ENCODE measurements at places on chromosomes 16 and 17.
A peak's percentile ranks its signal among the peaks of the same experiment; 100 is the strongest.

- no peak for DNase-seq
These were observed 383.0 kb upstream of the PMFBP1 start for GRCh38 chr16:72554935-72555334.

DNA sequence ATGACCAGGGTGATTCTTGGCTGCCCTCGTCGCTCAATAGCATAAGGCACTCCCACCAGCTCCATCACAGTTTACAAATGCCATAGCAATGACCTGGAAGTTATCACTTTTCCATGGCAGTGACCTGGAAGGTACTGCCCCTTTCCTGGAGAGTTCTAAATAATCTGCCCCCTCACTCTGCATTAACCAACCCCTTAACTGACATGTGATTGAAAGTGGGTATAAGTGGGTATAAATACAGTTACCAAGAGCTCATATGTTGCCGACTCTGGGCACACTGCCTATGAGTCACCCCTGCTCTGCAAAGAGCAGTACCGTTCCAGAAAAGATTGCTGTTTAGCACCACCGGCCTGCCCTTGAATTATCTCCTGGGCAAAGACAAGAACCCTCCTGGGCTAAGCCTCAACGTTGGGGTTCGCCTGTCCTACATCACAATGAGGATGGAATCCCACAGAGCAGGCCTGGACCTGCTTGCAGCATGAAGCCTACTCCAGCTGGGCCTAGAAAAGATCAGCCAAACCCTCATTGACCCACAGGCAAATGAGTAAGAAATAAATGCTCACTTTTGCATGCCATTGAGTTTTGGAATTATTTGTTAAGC lies 95.2 kb upstream of the SEC14L1 start:
- no peak for DNase-seq

- DNase-seq = no peak
These were observed 15.1 kb downstream of the IGSF6 start for GRCh38 chr16:21637032-21637968.

DNA sequence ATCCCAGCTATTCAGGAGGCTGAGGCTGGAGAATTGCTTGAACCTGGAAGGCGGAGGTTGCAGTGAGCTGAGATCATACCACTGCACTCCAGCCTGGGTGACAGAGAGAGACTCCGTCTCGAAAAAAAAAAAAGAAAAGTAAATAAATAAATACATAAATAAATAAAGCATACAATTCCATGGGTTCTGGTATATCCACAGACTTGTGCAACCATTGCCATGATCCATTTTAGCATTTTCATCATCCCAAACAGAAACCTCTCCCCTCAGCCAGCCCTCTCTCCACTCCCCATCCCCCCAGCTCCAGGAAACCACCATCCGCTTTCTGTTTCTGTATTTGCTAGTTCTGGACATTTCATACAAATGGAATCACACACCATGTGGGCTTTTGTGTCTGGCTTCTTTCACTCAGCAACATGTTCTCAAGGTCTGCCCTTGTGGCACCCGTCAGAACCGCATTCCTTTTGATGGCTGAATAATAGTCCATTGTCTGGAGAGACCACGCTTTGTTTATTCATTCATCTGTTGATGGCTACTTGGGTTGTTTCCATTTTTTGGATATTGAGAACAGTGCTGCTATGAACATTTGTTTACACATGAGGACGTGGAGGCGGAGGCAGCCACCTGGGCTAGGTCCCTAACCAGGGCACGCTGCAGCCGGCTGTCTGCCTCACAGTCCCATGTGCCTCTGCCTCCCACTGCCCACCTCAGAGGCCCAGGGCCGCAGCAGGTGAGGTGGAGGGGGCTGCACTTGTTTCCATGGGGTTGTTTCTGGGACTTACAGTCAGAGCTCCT lies 76.2 kb downstream of the NT5M start:
- no peak for DNase-seq

- no peak for DNase-seq
These were observed 5.7 kb downstream of the MGAT5B start for GRCh38 chr17:76873856-76874255.

DNA sequence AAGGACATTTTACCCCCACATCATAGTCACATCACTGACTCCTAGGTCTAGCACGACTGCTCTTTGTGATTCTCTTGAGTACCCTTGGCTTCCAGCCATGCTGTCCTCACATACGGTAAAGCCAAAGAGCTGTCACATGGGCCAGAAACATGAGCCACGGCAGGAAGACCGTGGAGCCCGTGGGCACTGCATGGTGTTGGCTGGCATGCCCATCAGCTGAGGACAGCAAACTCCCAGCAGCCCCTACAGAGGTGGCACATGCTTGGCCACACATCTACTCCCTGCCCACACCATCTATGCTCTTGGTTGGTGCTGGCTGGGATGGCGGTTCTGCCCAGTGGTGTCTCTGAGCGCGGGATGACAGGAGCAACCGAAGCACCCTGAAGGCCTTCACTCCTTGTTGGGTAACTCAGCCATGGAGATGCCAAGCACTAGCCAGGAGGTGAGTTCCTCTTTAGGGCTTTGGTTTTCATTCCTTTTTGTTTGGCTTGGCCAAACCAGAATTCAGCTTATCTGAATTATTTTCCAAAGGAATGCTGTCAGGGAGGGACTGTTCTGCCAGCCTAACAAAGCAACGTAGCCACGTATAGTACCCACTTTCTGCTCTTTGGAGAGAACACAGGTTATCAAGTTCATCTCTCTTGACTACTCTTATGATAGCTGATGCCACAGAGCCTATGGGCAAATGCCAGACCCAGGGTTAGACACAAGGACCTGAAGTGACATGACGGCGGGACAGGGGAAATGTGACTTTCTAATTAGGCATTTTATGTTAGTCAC lies 10.0 kb downstream of the TNFAIP1 start:
- DNase-seq = no peak

DNA sequence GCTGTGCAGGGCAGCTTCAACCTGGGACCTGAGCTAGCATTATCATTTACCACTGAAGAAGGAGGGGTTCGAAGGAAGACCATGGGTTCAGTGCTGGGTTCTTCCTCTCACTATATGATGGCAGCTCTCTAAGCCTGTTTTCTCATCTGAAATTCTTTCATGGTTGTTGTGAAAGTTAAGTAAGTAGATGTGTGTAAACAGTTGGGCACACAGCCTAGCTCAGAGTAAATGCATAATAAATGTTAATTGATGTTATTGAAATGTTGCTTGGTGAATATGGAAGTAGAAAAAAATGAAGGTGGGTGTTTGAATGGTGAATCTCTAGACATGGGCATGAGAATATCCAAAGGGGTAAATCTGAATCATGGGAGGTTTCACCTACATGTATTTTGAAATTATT lies 9.1 kb downstream of the CEP95 start:
- DNase-seq = no peak

GRCh38 chr16:27243725-27244362 lies 24.7 kb downstream of the NSMCE1 start:
- no peak for DNase-seq

GRCh38 chr16:87550495-87550961 lies 51.8 kb upstream of the JPH3 start:
- DNase-seq = peak; percentile 44

GRCh38 chr17:27550291-27550930 lies 80.6 kb upstream of the LGALS9 start:
- no peak for DNase-seq

GRCh38 chr17:50638966-50639713 lies 4.5 kb downstream of the ABCC3 start:
- no peak for DNase-seq

DNA sequence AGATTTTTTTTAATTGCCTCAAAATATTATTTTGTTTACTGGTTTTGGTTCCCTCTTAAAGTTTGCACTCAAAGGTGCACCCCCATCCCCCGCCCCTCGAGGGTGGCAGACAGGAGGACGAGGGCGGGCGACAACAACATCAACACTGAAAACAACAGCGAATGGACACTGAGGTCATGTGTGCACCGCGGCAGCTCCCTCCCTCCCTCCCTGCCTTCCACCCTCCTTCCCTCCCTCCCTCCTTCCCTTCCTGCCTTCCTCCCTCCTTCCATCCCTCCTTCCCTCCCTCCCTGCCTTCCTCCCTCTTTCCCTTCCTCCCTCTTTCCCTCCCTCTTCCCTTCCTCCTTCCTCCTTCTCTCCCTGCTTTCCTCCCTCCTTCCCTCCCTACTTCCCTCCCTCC lies 1.5 kb upstream of the OSGIN1 start:
- no peak for DNase-seq

DNA sequence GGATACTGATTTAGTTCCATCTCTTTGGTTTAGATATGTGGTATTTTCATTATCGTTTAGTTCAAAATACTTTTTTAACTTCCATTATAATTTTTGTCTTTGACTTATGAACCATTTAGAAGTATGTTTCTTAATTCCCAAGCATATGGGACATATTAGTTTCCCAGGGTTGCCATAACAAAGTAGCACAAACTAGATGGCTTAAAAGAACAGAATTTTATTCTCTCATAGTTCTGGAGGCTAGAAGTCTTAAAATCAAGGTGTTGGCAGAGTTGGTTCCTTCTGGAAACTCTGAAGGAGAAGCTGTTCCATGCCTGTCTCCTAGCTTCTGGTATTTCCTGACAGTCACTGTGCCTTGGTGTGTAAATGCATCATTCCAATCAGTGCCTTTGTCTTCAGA lies 291.5 kb upstream of the AXIN2 start:
- DNase-seq = no peak

- DNase-seq = peak; percentile 20
These were observed 15.4 kb downstream of the RHBDL3 start for GRCh38 chr17:32281011-32281451.

DNA sequence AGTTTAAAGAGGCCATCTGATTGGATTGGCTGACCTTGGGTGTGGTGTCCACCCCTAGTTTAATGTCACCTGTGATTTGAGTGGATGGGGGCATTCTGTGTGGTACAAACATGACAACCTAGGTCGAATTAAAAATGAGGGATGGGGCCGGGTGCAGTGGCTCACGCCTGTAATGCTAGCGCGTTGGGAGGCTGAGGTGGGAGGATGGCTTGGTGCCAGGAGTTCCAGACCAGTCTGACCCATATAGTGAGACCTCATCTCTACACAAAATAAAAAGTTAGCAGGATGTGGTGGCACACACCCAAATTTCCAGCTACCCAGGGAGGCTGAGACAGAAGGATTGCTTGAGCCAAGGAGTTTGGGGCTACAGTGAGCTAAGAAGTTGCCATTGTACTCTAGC lies 14.4 kb downstream of the CNTROB start:
- no peak for DNase-seq

DNA sequence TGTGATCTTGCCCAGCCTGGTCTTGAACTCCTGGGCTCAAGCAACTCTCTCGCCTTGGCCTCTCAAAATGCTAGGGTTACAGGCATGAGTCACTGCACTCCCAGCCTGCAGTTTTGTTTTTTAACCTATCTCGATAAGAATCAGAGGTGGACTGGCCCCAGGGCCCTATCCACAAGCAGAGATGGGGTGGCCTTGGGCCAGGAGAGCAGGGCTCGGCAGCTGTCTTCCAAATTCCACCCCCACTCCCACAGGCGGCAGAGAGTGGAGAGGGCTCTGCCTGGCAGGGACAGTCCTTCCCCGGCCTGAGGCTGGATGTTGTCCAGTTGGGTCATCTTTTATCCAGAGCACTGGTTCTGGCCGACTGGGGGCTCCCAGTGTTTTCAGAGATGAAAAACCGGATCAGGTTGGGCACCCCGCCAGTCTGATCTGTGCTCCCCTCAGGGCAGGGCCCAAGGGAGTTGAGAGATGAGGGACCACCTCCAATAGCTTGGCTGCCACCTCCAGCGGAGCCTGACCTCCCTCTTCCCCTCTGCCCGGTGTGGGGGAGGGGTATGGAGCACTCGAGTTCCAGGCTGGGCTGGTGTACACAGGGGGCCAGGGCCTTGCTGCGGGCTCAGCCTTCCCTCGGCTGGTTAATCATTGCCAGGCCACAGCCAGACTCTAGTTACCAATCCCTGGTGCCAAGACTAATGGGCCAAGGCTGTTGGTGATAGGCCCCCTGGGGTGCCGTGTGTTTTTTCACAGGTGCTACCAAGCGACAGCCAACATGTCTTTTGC lies 30.3 kb upstream of the MYO15B start:
- DNase-seq = no peak

- no peak for DNase-seq
These were observed 13.1 kb downstream of the TBC1D24 start for GRCh38 chr16:2487903-2488531.

GRCh38 chr16:66605979-66606751 lies 1.7 kb downstream of the CMTM3 start:
- no peak for DNase-seq

GRCh38 chr16:19835968-19836421 lies 48.7 kb downstream of the GPRC5B start:
- no peak for DNase-seq

- DNase-seq = no peak
These were observed 1.1 kb upstream of the ZNF200 start for GRCh38 chr16:3235856-3236669.

GRCh38 chr17:10384175-10384574 lies 11.4 kb upstream of the MYH13 start:
- no peak for DNase-seq

DNA sequence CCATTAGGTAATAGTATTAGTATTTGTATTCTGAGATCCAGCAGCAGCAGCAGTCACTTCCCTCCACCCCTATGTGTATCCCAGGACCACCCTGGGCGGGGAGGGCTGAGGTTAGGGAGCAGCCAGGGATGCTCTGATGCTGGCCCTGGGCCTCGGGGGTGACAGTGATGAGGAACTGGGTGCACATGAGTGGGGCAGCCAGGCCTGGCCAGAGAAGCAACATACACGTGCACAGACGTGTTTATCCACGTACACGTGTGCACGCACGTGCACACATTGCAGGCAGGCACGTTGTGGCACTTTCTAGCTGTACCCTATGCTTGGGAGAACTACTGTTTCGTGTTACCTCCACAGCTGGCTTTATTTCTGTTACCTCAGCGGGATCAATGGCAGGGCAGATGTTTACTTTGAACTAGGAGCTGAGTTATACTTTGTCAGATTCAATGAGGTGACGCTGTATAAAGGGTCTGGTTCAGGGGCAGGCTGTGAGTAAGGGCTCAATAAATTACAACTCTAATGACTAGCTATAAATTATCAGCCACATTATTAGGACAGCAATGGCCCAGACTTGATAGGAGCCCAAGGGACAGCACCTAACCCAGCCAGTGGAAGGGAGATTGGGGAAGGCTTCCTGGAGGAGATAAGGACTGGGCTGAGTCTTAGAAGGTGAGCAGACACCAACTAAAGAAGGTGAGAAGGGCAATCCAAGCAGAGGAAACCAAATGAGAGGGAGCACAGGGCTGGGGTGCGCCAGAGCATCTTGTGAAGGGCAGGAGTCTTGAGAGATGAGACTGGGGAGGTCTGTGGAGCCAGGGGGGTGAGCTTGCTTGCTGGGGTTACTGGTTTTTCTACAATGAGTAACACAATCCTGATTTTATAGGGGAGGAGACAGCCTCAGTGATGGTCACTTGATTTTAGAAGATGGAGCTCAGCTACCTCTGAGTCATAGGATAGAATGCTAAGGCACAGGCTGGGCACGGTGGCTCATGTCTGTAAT lies 22.4 kb upstream of the CA4 start:
- DNase-seq = no peak

Data from D721Med (cell line).